ENCODE measurements at places on chromosomes 5 and 9. TPM values are rescaled to one million over a fixed set of nuclear protein-coding genes. Genes with fewer than 3 reads are reported as not detected.

GRCh38 chr9:98763986-98764745, 32.2 kb downstream of the ANKS6 start:
- no peak for DNase-seq
- H3K27me3 ChIP-seq = no peaks in the 10 kb centered on the region
- H3K4me3 ChIP-seq = no peak overlapping the region
- no peaks in the 10 kb centered on the region for H3K4me1 ChIP-seq
- no peaks in the 10 kb centered on the region for H3K36me3 ChIP-seq
- no peak overlapping the region for H3K27ac ChIP-seq

The PKD2L2 gene
- total RNA-seq = not detected

The GABRA1 gene
- not detected for total RNA-seq

GRCh38 chr5:9766581-9766980, 136.4 kb upstream of the TAS2R1 start:
- H3K4me3 ChIP-seq = no peak overlapping the region
- H3K36me3 ChIP-seq = no peaks in the 10 kb centered on the region
- no peak for DNase-seq
- no peaks in the 10 kb centered on the region for H3K27me3 ChIP-seq
- no peak overlapping the region for H3K27ac ChIP-seq
- no peaks in the 10 kb centered on the region for H3K4me1 ChIP-seq

DNA sequence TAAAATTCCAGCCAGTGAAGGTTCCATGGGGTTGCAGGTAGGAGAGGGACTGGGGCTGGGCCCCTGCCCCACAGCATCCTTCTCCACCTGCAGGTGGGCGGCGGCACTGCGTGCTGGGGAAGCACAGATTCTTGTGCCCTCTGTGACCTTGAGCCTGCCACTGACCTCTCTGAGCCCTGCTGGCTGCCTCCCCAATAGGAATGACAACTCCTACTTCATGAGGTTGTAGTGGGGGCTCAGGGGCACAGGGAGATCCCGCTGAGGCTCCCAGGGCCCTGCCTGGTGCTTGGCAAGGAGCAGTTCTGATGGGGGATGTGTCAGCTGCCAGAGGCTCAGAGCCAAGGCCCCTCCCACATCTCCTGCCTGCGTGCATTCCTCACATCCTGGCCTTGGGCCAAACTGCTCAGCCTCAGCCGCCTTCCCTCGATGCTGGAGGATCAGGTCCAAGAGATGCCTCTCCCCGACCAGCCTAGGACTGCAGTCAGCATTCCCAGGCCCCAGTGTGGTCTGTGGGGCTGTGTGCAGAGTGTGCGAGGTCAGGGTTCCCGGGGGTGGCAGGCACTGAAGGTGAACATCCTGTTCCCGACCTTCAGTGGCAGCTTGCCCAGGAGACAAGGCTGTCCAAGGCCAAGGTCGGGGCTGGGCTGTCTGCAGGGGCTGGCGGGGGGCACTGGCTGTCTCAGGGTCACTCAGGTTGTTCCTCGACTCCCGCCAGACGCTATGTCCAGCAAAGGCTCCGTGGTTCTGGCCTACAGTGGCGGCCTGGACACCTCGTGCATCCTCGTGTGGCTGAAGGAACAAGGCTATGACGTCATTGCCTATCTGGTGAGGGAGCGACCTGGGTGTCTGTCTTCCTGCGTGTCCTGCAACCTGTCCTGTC, 7.0 kb downstream of the ASS1 start:
- peak overlapping the region; percentile 74 for H3K27ac ChIP-seq
- no peaks in the 10 kb centered on the region for H3K36me3 ChIP-seq
- H3K27me3 ChIP-seq = no peaks in the 10 kb centered on the region
- DNase-seq = peak; percentile 90
- no peak overlapping the region for H3K4me3 ChIP-seq

- no peak overlapping the region for H3K4me3 ChIP-seq
- no peak for DNase-seq
- H3K27ac ChIP-seq = no peak overlapping the region
- no peaks in the 10 kb centered on the region for H3K27me3 ChIP-seq
- no peaks in the 10 kb centered on the region for H3K4me1 ChIP-seq
These were observed 3.4 kb upstream of the CTSL start for GRCh38 chr9:87722393-87723088.

DNA sequence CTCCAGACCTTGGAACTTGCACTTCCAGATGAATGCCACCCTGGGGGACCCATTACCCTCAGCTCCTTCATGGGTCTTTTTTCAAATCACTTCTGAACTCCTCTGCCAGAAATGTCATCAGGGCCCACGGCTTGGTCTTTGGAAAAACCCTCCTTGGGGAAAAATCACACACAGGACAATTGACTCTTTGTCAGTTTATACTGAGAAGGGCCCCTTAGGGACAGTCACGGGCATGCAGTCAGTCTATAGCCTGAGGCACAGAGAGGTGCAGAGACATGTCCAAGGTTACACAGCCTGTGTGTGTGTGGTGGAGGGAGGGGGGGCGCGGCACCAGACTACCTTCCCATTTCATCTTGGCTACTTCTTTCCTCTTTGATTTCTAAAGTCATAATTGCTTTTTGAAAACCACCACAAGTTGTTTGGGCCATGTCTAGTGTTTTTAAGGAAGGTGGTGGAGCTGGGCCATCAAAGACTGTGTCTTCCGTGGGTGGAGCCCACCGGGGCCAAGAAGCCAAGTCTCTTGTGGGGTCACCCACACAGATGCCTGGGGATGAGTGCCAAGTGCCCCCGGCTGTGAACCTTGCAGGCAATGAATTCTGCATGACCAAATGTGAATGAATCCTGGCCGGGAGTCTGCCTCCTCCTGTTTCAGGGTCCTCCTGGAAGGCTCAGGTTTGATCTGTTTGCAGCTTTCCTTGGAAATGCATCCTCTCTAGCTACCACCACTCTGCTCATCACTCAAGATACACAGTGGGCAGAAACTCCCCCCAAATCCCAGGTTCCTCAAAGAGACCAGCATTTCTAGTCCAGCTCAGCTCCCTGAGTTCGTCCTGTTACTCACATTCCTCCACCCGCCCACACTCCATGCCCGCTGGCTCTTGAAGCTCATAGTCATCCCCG, 200.1 kb upstream of the TBC1D2 start:
- no peaks in the 10 kb centered on the region for H3K36me3 ChIP-seq
- DNase-seq = no peak
- no peak overlapping the region for H3K4me3 ChIP-seq
- H3K27ac ChIP-seq = no peak overlapping the region
- H3K27me3 ChIP-seq = no peaks in the 10 kb centered on the region

DNA sequence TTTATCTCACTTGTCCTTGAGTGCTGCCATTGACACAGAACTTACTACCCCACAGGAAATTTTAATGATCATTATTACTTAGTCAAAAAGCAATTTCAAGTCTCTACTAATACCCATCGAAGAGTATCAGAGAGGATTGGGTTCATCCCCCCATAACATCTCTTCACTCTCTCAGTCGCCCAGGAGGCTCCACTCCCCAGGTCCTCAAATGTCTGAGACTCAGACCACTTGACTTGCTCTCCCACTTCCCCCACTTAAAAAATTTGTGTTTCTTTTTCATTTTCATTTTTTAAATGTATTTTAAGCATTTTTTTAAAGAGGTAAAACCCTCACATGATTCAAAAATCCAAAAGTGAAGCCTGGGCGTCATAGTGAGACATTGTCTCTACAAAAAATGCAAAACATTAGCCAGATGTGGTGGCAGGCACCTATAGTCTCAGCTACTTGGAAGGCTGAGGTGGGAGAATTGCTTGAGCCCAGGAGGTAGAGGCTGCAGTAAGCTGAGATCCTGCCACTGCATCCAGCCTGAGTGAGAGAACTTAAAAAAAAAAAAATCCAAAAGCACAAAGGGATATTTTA, 56.8 kb upstream of the TRAF1 start:
- H3K27ac ChIP-seq = no peak overlapping the region
- H3K27me3 ChIP-seq = no peaks in the 10 kb centered on the region
- no peaks in the 10 kb centered on the region for H3K36me3 ChIP-seq
- H3K4me3 ChIP-seq = no peak overlapping the region
- no peak for DNase-seq

- H3K4me3 ChIP-seq = no peak overlapping the region
- H3K27ac ChIP-seq = no peak overlapping the region
- no peaks in the 10 kb centered on the region for H3K4me1 ChIP-seq
- no peak for DNase-seq
These were observed 20.6 kb downstream of the GOLM1 start for GRCh38 chr9:86078731-86079130.

The RHOBTB3 gene
- total RNA-seq = 82.8 TPM

- no peak overlapping the region for H3K4me3 ChIP-seq
- no peaks in the 10 kb centered on the region for H3K27me3 ChIP-seq
- peak; percentile 23 for DNase-seq
- peaks cover 4% of the 10 kb centered on the region for H3K4me1 ChIP-seq
- H3K27ac ChIP-seq = no peak overlapping the region
These were observed 22.0 kb downstream of the ENHO start for GRCh38 chr9:34500623-34501267.

DNA sequence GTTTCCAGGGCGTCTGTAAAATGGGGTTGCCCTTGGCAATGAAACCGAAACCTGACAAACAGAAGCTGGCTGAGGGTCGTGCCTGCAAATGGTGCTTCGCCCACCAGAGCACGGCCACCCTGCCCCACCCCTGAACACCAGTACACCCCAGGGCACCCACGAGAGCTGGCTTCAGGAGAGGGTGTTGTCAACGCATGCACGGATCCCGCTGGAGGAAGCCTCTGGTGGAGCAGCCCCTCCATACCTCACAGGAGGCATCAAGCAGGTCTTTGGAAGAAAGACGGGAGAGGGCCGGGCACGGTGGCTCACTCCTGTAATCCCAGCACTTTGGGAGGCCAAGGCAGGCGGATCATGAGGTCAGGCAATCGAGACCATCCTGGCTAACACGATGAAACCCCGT, 8.6 kb downstream of the SLC6A3 start:
- no peaks in the 10 kb centered on the region for H3K4me1 ChIP-seq
- no peak overlapping the region for H3K4me3 ChIP-seq
- no peaks in the 10 kb centered on the region for H3K27me3 ChIP-seq
- H3K36me3 ChIP-seq = no peaks in the 10 kb centered on the region
- H3K27ac ChIP-seq = no peak overlapping the region

DNA sequence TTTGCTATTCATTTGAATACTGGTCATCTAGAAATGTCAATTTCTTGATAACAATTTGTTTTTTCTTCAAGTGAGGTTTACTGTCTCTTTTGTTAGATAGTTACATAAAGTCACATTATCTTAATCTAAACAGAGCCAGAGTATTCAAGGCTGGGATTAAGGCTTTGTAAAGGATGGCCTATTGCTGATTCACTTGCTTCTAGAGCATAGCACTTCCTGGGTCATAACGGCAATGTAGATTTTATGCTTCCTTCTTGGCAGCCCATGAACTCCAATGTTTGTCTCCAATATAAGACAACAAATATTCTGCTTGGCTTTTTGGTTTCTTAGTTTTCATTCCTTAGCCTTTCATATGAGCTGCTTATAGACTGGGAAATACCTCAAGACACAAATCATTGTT, 2007.9 kb upstream of the CDH6 start:
- H3K4me1 ChIP-seq = no peaks in the 10 kb centered on the region
- H3K36me3 ChIP-seq = no peaks in the 10 kb centered on the region
- DNase-seq = no peak
- H3K27ac ChIP-seq = no peak overlapping the region
- H3K27me3 ChIP-seq = no peaks in the 10 kb centered on the region
- H3K4me3 ChIP-seq = no peak overlapping the region

The TAF1L gene
- total RNA-seq = not detected

GRCh38 chr9:70413464-70413798, 1.0 kb downstream of the KLF9 start:
- DNase-seq = no peak
- peaks cover 11% of the 10 kb centered on the region for H3K4me1 ChIP-seq
- peak overlapping the region; percentile 79 for H3K4me3 ChIP-seq
- H3K27ac ChIP-seq = peak overlapping the region; percentile 100

- no peaks in the 10 kb centered on the region for H3K27me3 ChIP-seq
- H3K36me3 ChIP-seq = no peaks in the 10 kb centered on the region
- H3K4me3 ChIP-seq = no peak overlapping the region
- no peaks in the 10 kb centered on the region for H3K4me1 ChIP-seq
- H3K27ac ChIP-seq = no peak overlapping the region
These were observed 5.5 kb upstream of the DNAJB5 start for GRCh38 chr9:34984049-34984448.

The OR1J4 gene
- not detected for total RNA-seq

The DBH gene
- total RNA-seq = not detected

The IL13 gene
- total RNA-seq = 0.73 TPM

- peak overlapping the region; percentile 93 for H3K27ac ChIP-seq
- peak overlapping the region; percentile 36 for H3K4me3 ChIP-seq
- H3K36me3 ChIP-seq = no peaks in the 10 kb centered on the region
- no peaks in the 10 kb centered on the region for H3K27me3 ChIP-seq
These were observed 793 bp upstream of the PKD2L2 start for GRCh38 chr5:137888466-137888862.

The PDZD2 gene
- total RNA-seq = 17.7 TPM
